Stimulated activated CD4-positive, alpha-beta T cell treated with anti-CD3 and anti-CD28 coated beads, Interleukin-4, amount 100 ng/mL, for 4 hours (primary cell): ENCODE measurements at places on chromosomes 4 and X.
A peak's percentile ranks its signal among the peaks of the same experiment; 100 is the strongest.

- no peak for DNase-seq
These were observed 81.8 kb upstream of the SOD3 start for GRCh38 chr4:24713604-24714003.

DNA sequence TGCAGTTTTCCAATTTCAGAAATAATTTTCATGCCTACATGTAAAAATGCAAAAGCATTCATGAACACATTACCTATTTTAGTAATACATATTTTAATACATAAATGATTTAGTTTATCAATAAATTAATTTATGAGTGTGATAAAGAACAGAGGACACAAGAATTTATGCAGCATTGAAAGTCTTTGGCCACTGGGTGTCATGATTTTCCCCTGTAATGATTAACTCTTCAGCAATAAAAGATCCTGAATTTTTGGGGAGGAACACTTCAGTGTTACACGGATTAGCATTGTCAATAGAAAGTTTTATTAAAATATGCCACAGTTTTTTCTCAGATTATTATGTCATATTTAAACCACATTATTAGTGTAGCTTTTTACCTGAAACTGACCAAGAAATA lies 8.6 kb upstream of the VCX2 start:
- no peak for DNase-seq

GRCh38 chr4:52919461-52919860 lies 57.3 kb downstream of the RASL11B start:
- no peak for DNase-seq

- no peak for DNase-seq
These were observed 141.7 kb downstream of the HHIP start for GRCh38 chr4:144787365-144788258.

DNA sequence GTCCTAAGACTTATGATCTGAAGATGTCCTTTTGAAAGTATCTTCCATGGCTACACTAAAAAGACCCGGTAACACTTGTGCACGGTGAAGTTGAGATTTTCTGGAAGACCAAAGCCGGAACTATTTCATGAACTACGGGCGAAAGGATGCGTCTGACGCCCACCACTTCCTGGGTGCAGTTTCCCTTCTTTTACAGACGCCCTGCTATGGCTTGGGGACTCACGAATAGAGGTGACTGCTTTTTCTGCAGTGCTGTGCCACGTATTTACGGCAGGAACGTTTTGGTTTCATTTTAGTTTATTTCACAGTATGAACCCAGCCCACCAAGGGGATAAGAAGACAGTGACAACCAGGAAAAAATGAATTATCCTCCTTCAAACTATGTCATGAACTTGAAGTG lies 180.4 kb downstream of the AFAP1 start:
- peak; percentile 57 for DNase-seq

DNA sequence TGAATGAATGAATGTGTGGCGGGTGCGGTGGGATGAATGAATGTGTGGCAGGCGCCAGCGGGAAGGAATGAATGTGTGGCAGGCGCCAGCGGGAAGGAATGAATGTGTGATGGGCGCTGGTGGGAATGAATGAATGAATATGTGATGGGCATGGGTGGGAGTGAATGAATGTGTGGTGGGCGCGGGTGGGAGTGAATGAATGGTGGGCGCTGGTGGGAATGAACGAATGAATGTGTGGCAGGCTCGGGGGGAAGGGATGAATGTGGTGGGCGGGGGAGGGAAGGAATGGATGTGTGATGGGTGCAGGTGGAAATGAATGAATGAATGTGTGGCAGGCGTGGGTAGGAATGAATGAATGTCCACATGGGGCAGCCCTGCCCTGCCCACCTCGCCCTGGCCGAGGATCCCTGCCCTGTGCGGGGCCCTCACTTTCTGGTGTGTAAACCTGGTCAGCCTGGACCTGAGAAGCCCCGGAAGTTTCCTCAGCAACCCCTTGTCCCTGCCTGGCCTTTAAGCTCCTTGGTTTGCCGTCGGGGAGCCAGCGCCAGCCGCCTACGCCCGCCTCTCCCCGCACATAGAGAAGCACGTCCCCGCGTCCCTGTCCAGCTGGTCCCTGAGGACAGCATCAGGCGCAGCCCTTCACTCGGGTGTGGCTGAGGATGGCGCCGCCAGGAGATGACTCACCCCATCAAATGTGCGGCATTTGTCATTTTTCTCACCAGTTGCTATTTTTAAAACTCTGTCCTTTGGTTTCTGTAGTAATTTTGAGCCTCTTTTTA lies 112.8 kb upstream of the LRPAP1 start:
- DNase-seq, result no peak

DNA sequence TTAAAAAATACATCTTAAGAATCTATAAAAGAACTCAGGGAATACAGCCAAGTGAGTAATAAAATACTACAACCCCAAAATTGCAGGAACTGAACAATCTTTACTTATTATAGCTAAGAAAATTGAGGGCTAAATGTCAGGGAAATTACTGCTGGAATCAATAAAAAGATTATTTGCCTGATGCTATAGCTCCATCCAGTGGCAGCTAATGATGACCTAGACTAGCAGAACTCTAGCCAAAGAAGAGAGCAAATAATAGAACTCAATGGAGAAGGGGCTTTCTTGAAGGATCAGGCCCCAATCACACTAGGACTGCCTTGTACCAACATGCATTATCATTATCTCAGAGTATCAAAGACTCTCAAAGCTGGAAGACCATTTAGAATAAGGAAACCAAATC lies 85.0 kb upstream of the FAM241A start:
- DNase-seq, result no peak

- no peak for DNase-seq
These were observed 33.0 kb downstream of the CCNG2 start for GRCh38 chr4:77190053-77190452.

DNA sequence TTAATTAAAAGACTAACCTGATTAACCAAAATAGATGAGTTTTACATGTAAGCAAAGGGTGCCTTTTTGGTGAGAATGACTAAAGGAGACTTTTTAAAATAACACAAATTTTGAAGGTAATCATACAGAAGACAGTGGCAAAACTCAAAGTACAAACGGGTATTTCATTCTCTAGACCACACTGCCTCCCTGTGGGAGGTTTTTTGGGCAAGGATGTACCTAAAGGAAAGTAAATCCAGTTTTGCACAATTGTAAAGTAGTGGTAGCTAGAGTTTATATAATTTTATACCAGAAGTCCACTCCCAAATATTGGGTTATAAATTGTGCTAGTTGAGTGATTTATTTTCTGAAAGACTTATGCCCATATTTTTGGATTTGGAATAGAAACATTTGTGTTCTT lies 201.0 kb downstream of the PAPSS1 start:
- no peak for DNase-seq

GRCh38 chr4:105624530-105624929 lies 72.1 kb downstream of the ARHGEF38 start:
- DNase-seq, result no peak

- no peak for DNase-seq
These were observed 90.3 kb downstream of the ANTXR2 start for GRCh38 chr4:79982601-79983322.

- DNase-seq, result no peak
These were observed 24.0 kb downstream of the ABCB7 start for GRCh38 chrX:75131973-75132627.
